ENCODE measurements at places on chromosomes 12 and 14.

GRCh38 chr14:23219075-23219474, 18.7 kb upstream of the RNF212B start:
- no peak for DNase-seq

- no peak for DNase-seq
Observed at GRCh38 chr14:99462210-99462609, 18.4 kb downstream of the SETD3 start.

DNA sequence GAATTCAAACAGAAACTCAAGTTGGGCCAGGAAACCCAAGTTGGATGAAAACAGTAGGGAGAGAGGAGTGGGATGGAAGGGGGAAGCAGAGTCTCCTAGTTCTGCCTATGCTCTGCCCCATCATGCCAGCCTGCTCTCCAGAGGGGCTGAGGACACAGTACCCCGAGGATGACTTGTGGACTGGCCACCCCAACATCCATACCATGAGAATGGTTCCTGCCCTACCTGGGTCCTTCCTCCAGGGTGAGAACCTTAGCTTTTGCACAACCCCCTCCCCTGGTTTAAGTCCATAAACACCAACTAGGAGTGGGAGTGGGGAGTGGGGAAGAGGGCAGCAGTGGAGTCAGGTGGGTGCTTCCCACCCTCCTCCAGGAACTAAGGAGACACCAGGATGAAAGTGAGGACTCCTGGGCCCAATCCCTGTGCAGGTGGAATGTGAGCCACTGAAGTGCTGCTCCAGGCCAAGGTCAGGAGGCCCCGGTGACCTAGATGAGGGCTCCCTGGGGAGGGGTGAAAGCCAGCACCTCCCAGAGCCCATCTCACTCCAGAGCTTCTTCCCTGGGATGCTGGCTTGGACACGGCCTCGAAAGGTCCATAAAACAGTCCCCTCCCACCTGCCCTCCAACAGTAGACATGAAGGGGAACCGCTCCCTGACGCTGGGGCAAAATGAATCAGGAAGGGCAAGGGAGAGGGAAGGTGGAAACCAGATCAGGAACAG, 6.6 kb downstream of the ZNF385A start:
- no peak for DNase-seq

DNA sequence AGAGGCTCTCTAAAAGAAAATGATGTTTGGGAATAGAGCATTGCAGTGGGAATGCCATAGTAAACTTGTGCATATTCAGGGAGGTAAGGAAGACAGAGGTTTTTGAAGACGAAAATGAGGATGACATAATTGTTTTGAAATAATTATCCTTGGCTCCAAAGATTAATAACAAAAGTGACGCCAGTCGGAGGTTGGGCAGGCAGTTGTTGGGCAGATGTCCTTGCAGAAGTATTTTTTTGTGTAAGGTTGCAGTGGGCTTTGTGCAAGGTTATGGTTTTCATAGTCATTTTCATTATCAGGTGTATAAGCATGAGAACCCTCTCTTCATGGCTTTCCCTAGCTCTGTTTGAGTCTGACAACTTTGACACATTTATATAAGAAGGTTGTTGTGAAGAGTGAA, 35.3 kb downstream of the METAP2 start:
- DNase-seq = no peak

GRCh38 chr12:56880125-56880992, 53.8 kb downstream of the SDR9C7 start:
- DNase-seq = no peak
